AG04450 (cell line): ENCODE measurements at places on chromosomes 11 and 22.

GRCh38 chr11:129458756-129459535 lies 83.3 kb downstream of the BARX2 start:
- no peak for DNase-seq

GRCh38 chr11:15714641-15715399 lies 600.1 kb downstream of the INSC start:
- DNase-seq = no peak

GRCh38 chr11:40281052-40281580 lies 1178.3 kb downstream of the LRRC4C start:
- no peak for DNase-seq

DNA sequence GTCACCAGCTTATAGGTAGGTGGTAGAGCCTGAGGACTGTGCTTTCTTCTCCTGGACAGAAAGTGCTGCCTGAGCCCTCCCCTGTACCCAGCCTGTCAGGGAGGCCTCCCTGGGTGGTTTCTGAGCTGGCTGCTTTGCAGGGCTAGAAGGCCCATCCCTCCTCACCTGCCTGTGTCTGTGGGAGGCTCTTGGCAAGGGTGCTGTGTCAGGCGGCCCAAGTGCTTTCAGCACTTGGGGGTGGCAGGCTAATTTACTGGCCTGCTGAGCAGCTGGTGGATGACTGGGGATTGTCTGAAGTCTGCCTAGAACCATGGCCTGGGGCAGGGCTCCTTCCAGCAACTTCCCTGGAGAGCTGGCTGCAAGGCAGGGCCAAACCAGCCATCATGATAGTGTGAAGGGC lies 139.0 kb upstream of the NAV2 start:
- no peak for DNase-seq

GRCh38 chr22:22082960-22083359 lies 100.4 kb upstream of the TOP3B start:
- DNase-seq = no peak
